ENCODE measurements at places on chromosomes 11 and 22. TPM values are rescaled to one million over a fixed set of nuclear protein-coding genes. Genes with fewer than 3 reads are reported as not detected.

Gene ACTN3
- not detected for total RNA-seq

GRCh38 chr11:117816151-117816741 lies 8.3 kb downstream of the FXYD2 start:
- no peak for DNase-seq

DNA sequence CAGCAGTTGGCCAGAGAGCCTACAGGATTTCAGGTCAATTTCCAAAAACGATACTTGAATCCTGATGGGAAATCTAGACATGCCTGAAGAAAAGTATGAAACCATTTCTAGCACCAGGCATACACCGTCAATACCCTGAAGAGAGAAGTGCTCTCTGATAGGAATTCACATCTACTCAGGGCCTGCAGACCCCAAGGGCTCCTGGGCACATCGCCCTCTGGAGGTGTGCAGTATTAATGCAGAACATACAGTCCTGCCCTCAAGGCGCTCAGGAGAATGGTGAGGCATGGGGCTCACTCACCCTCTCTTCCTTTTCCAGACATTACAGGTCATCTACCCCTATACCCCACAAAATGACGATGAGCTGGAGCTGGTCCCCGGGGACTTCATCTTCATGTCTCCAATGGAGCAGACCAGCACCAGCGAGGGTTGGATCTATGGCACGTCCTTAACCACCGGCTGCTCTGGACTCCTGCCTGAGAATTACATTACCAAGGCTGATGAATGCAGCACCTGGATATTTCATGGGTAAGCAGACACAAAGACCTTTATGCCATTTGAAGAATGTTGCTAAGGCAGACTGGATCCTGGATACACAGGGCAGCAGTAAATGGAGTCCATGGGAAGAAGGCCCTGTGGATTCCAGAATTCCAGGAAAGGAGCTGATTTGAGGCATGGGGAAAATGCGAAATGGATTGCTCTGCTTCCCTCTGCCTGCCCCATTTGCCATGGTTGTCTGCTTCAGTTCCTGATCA lies 49.3 kb upstream of the CRTAM start:
- no peak for DNase-seq

DNA sequence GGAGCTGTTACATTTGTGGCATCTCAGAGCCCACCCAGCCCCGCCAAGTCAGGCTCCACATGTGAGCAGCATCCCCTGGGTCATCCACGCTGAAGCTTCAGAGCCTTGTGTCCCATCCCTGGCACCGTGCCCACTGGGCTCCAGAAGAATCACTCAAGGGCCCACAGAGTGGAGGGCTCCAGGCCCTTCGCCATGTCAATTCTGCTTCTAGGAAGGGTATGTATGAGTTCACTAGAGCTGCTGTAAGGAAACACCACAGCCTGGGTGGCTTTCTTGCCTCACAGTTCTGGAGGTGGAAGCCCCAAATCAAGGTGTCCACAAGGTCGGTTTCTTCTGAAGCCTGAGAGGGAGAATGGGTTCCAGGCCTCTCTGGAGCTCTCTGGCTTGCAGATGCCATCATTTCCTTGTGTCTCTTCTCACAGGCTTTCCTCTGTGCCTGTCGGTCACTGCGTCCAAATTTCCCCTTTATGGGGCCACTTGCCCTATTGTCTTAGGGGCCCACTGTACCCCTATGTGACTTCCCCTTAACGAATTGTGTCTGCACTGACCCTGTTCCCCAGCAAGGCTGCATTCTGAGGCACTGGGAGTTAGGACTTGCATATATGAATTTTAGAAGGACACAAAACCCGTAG lies 1476.0 kb downstream of the TBC1D22A start:
- peak; percentile 40 for DNase-seq

Gene CCDC88B
- 4.0 TPM for total RNA-seq

- DNase-seq = no peak
Measured at GRCh38 chr11:22304337-22304961, 33.7 kb upstream of the SLC17A6 start.

Gene NRGN
- 1.4 TPM for total RNA-seq

Gene SLC37A4
- 155 TPM for total RNA-seq

DNA sequence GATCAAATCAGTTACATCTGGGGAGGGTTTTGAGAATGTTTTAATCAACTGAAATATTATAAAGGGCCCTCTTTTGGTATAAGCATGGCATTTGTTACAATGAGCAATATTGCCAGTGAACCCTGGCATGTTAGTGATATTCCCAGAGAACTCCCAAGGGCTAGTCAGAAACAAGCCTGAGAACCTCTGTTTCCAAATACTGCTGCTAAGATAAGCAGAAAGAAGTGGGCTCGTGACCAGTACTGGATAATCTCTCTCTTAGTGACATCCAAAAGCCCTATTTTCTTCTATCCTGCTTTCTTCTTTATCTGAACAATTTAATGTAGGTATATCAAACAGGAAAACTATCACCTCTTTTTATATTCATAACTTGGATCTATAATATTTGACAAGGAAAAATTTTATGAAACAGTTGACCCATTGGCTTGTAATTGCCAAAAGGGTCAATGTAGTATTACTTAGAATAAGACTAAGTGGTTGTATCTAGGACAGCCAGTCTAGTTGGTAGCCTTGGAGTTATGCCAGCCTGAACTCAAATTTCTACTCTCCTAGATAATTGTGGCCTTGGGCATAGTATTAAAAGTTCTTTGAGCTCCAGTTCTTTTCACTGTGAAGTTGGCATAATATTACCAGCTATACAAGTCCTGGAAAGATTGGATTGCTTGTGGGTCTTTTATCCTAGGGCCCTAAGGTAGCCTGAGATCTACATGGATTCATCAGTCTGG lies 15.7 kb downstream of the CAT start:
- no peak for DNase-seq

Data from left lobe of liver (tissue), 2 donors.